ENCODE measurements at places on chromosomes 12 and 14. TPM values are rescaled to one million over a fixed set of nuclear protein-coding genes. Genes with fewer than 3 reads are reported as not detected.

DNA sequence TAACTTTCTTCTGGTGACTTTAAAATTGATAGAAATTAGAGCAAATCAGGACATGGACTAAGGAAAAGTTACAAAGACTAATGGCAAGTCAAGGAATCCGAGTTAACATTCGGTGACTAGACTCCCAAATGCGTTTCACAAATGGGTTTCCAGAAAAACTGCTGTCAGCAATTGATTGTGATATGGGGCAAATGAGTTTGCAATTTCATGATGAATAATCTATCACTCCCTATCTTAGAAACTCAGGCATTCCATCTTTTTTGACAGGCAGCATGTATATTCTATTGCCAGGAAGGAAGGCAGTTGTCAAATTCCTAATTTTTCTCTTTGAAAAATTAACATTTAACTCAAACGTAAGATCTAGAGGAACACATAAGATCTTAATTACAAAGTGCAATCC, 40.5 kb upstream of the PLXNC1 start:
- H3K36me3 ChIP-seq: no peaks in the 10 kb centered on the region
- H3K4me1 ChIP-seq: no peaks in the 10 kb centered on the region
- H3K27ac ChIP-seq: no peak overlapping the region
- no peaks in the 10 kb centered on the region for H3K27me3 ChIP-seq
- no peak for DNase-seq

- H3K36me3 ChIP-seq: no peaks in the 10 kb centered on the region
- H3K4me1 ChIP-seq: peaks cover 28% of the 10 kb centered on the region
- DNase-seq: no peak
- no peak overlapping the region for H3K4me3 ChIP-seq
Observed at GRCh38 chr14:89219051-89219450, 198.0 kb downstream of the FOXN3 start.

DNA sequence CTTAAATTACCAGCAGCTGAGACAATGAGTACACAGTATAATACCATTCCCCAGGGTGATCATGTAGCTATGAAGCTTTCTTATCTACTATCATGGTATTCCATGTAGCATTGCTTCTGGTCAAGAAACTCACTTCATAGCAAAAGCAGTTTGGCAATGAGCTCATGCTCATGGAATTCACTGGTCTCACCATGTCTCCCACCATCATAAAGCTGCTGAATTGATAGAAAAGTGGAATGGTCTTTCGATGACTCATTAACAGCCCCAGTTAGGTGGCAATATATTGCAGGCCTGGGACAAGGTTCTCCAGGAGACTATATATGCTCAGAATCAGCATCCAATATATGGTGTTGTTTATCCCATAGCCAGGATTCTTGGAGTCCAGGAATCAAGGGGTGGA, 553.7 kb downstream of the FOXG1 start:
- no peaks in the 10 kb centered on the region for H3K4me1 ChIP-seq
- H3K27ac ChIP-seq: no peak overlapping the region
- DNase-seq: no peak
- no peaks in the 10 kb centered on the region for H3K36me3 ChIP-seq
- H3K27me3 ChIP-seq: no peaks in the 10 kb centered on the region
- H3K4me3 ChIP-seq: no peak overlapping the region

GRCh38 chr12:87266305-87266704, 762.9 kb downstream of the C12orf50 start:
- H3K4me1 ChIP-seq: no peaks in the 10 kb centered on the region
- H3K36me3 ChIP-seq: no peaks in the 10 kb centered on the region
- no peak overlapping the region for H3K27ac ChIP-seq

GRCh38 chr14:69360438-69361108, 37.5 kb downstream of the ERH start:
- H3K4me1 ChIP-seq: no peaks in the 10 kb centered on the region
- no peak for DNase-seq
- H3K27me3 ChIP-seq: no peaks in the 10 kb centered on the region
- H3K4me3 ChIP-seq: no peak overlapping the region
- no peaks in the 10 kb centered on the region for H3K36me3 ChIP-seq
- no peak overlapping the region for H3K27ac ChIP-seq

DNA sequence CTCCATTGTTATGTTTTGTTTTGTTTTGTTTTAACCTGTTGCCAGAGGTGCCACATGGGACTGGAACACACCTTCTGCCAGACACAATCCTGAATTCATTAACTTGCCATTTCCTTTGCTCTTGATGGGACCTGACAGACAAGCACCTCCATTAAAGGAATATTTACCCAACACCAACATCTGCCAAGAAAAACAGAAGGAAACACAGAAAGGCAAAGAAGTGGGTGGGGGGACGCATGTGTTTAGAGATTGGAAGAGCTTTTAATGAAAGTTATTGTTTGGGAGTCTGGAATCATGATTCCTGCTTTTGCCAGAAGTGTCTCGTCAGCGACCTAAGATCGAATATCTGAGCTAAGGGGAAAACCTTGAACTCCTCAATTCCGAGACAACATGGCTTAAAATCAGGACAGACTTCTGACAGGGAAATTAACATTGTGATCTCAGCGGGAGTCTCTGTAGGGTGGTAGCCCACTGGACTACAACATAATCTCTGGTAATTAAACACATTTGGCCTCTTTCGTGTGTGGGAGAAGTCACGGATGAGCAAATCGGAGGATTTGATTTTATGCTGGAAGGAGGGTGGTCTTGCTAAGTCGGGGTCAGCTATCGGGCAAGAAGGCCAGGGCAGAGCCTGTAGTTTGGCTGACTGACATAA, 210.4 kb upstream of the FAR2 start:
- H3K4me1 ChIP-seq: no peaks in the 10 kb centered on the region
- no peaks in the 10 kb centered on the region for H3K27me3 ChIP-seq
- no peak overlapping the region for H3K4me3 ChIP-seq
- H3K27ac ChIP-seq: no peak overlapping the region
- DNase-seq: peak; percentile 11

GRCh38 chr12:131771965-131772364, 56.2 kb upstream of the MMP17 start:
- H3K27ac ChIP-seq: no peak overlapping the region
- DNase-seq: no peak
- H3K4me3 ChIP-seq: no peak overlapping the region
- peaks cover 57% of the 10 kb centered on the region for H3K36me3 ChIP-seq
- H3K27me3 ChIP-seq: no peaks in the 10 kb centered on the region

DNA sequence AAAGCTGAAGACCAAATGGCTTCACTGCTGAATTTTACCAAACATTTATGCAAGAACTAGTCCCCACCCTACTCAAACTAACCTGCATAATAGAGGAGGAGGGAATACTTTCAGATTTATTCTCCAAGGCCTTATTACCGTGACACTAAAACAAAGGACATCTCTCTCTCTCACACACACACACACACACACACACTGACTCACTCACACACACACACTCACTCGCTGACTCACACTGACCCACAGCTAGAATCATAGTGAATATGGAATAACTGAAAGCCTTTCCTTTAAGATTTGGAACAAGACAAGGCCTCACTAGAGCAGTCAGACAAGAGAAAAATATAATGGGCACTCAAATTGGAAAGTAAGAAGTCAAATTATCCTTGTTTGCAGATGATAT, 1014.1 kb downstream of the TMTC2 start:
- H3K4me1 ChIP-seq: no peaks in the 10 kb centered on the region
- no peak for DNase-seq
- H3K4me3 ChIP-seq: no peak overlapping the region
- H3K36me3 ChIP-seq: no peaks in the 10 kb centered on the region
- H3K27me3 ChIP-seq: no peaks in the 10 kb centered on the region

Gene KMT2D
- total RNA-seq: 58.7 TPM

Gene SLCO1C1
- not detected for total RNA-seq

GRCh38 chr14:105414456-105415371, 4.9 kb upstream of the MTA1 start:
- peak overlapping the region; percentile 43 for H3K4me3 ChIP-seq
- no peaks in the 10 kb centered on the region for H3K4me1 ChIP-seq
- peaks cover 4% of the 10 kb centered on the region for H3K27me3 ChIP-seq
- H3K36me3 ChIP-seq: no peaks in the 10 kb centered on the region
- peak; percentile 77 for DNase-seq

DNA sequence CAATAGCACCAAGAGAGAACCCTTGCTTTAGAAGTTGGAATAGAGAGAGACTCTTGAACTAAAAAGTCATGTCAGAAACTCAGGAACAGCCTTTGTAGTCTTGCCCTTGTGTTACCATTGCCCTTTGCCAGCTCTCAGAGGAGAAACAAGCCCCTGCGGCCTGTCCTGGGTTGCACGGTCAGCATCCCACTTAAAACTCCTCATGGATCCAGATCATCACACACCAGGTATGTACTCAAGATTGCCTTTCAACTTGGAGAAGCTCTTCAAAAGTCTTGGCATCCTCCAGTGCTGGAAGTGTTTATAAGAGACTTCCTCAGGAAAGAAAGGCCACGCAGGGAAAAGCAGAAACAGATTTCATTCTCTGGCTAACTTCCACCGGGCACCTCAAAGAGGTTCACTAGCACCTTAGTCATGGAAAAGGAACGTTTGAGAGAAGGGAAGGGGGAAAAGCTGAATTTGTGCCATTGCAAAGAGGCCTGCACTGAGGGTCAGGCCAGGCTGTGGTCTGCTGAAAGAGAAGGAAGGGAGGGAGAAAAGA, 594.2 kb downstream of the MED13L start:
- no peak overlapping the region for H3K4me3 ChIP-seq
- DNase-seq: no peak
- H3K36me3 ChIP-seq: no peaks in the 10 kb centered on the region

Gene OR4L1
- total RNA-seq: not detected

DNA sequence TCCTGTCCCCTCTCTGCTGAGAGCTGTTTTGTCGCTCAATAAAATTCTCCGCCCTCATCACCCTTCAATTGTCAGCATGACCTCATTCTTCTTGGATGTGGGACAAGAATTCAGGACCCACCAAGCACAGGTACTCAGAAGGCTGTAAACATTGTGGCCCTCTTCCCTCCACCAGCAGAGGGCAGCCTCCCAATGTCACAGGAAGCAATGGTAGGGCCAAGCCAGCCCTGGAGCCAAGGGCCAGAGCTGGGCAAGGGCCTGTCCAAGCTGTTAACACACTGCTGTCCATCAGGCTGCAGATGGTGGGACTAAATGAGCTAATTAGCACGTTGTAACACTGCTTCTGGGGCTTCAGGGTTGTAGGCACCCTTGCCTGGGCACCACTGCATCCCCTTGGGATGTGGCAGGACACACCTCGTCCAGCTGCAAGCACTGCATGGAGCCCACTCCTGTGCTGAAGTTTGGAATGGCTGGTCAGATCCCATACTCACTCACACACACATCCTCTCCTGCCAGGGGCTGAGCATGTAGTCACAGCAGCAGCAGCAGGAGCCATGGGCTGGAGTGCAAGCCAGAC, 62.7 kb upstream of the HECTD1 start:
- no peaks in the 10 kb centered on the region for H3K4me1 ChIP-seq
- no peak overlapping the region for H3K4me3 ChIP-seq
- H3K27ac ChIP-seq: no peak overlapping the region
- no peaks in the 10 kb centered on the region for H3K36me3 ChIP-seq

- no peak for DNase-seq
- no peaks in the 10 kb centered on the region for H3K27me3 ChIP-seq
- H3K4me1 ChIP-seq: no peaks in the 10 kb centered on the region
- H3K4me3 ChIP-seq: no peak overlapping the region
- H3K27ac ChIP-seq: no peak overlapping the region
- peaks cover 38% of the 10 kb centered on the region for H3K36me3 ChIP-seq
Observed at GRCh38 chr14:96304956-96305355, 48.9 kb downstream of the BDKRB1 start.

DNA sequence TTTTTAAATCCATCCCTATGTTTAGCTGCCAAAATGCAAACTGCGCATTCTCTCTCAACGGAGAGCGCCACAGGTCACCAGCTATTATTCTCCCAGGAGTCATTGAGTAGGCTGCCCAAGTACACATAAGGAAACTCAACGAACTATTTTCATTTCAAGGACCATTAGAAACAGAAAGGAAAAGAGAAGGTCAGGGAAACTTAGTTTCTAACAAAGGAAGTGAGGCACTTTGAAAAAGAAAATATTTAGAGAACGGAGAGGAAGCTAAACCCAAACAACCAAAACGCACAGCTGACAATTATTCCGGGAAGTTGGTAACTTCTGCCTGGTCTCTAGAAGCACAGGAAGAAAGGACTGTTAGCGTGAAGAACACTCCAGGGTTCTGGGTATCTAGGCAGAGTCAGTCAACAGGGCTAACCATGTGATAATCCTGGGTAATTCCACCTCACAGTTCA, 23.5 kb downstream of the GPHB5 start:
- no peak for DNase-seq
- peaks cover 3% of the 10 kb centered on the region for H3K36me3 ChIP-seq
- peak overlapping the region; percentile 62 for H3K27ac ChIP-seq

Gene RNASE13
- total RNA-seq: not detected

GRCh38 chr14:94771158-94771905, 1.4 kb upstream of the GSC start:
- no peak for DNase-seq
- H3K36me3 ChIP-seq: no peaks in the 10 kb centered on the region
- peaks cover 21% of the 10 kb centered on the region for H3K4me1 ChIP-seq
- H3K27me3 ChIP-seq: peaks cover 90% of the 10 kb centered on the region
- no peak overlapping the region for H3K27ac ChIP-seq

DNA sequence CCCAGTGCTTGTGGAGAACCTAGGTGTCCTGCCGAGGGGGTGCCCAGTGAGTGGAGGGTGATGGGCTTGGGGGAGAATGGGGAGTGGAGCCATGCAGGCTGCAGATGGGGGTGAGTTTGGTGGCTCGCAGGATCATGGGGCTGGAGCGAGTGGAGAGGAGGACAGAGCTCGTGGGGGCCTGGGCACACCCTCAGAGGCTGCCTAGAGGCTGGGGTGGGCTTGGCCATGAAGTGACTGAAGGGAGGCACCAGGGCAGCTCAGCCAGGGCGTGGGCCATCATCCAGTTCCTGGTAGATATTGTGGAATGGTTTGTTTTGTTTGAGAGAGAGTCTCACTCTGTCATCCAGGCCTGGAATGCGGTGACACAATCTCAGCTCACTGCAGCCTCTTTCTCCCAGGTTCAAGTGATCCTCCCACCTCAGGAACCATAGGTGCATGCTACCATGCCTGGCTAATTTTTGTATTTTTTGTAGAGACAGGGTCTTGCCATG, 43.4 kb upstream of the AMN start:
- no peak for DNase-seq
- no peak overlapping the region for H3K4me3 ChIP-seq
- peaks cover 11% of the 10 kb centered on the region for H3K36me3 ChIP-seq
- H3K27ac ChIP-seq: no peak overlapping the region
- no peaks in the 10 kb centered on the region for H3K4me1 ChIP-seq

Gene PSMC1
- 95.2 TPM for total RNA-seq

Gene KRT80
- 1.8 TPM for total RNA-seq

- no peaks in the 10 kb centered on the region for H3K27me3 ChIP-seq
- H3K4me1 ChIP-seq: no peaks in the 10 kb centered on the region
- H3K27ac ChIP-seq: no peak overlapping the region
- no peak for DNase-seq
Observed at GRCh38 chr14:33996462-33996861, 45.6 kb upstream of the EGLN3 start.

Measured in lung (tissue), 17 donors.